ENCODE measurements at places on chromosomes 3 and 15.

DNA sequence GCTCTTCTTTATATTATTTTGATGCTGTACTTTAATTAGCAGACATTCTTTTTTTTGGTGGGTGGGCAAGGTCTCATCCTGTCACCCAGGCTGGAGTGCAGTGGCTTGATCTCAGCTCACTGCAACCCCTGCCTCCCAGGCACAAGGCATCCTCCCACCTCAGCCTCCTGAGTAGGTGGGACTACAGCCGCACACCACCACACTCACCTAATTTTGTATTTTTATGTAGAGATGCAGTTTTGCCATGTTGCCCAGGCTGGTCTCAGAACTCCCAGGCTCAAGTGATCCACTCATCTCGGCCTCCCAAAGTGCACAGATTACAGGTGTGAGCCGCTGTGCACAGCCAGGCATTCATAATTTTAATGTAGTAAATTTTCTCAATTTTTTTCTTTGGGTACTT, 608.1 kb downstream of the ZNF385D start:
- no peak for DNase-seq
- no peaks in the 10 kb centered on the region for H3K36me3 ChIP-seq
- no peaks in the 10 kb centered on the region for H3K27me3 ChIP-seq
- H3K27ac ChIP-seq: no peak overlapping the region
- H3K4me1 ChIP-seq: no peaks in the 10 kb centered on the region

DNA sequence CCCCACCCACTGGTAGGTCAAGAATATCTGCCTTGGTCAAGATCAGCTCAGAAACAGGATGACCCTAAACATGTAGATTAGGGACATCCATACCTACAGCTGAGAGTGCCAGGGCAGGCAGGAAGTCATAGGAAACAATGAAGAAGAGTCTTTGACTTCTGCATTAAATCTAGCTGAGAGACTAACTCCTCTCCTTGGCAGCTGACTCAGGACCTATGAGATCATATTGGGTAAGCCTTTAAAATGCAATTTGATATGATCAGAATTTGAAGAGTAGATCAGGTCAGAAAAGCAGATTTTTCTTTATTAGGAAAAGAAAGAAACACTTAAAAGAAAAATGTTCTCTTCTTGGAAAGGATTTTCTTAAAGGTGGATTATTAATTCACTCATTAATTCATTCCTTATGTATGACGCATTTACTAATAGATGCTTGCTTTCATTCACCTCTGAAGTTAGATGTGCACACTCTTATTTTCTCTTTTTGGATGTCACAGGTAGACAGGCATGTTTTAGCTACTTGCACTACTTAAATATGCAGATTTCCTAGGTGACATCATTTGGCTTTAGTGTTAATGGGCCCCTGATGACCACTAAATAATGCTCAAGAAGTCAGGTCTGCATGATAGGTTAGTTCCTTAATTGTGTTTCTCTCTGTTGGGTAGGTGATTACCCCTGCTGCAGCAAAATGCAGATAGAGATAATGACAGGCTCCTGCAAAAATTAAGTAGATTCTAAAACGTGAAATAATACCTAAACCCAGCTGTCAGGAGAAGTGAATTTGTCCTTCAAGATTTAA, 35.7 kb upstream of the GSK3B start:
- H3K27ac ChIP-seq: no peak overlapping the region
- no peaks in the 10 kb centered on the region for H3K4me1 ChIP-seq
- H3K4me3 ChIP-seq: no peak overlapping the region

GRCh38 chr3:194286375-194287146, 64.6 kb downstream of the CPN2 start:
- no peaks in the 10 kb centered on the region for H3K27me3 ChIP-seq
- H3K27ac ChIP-seq: no peak overlapping the region
- no peak overlapping the region for H3K4me3 ChIP-seq
- no peaks in the 10 kb centered on the region for H3K36me3 ChIP-seq
- no peaks in the 10 kb centered on the region for H3K4me1 ChIP-seq

DNA sequence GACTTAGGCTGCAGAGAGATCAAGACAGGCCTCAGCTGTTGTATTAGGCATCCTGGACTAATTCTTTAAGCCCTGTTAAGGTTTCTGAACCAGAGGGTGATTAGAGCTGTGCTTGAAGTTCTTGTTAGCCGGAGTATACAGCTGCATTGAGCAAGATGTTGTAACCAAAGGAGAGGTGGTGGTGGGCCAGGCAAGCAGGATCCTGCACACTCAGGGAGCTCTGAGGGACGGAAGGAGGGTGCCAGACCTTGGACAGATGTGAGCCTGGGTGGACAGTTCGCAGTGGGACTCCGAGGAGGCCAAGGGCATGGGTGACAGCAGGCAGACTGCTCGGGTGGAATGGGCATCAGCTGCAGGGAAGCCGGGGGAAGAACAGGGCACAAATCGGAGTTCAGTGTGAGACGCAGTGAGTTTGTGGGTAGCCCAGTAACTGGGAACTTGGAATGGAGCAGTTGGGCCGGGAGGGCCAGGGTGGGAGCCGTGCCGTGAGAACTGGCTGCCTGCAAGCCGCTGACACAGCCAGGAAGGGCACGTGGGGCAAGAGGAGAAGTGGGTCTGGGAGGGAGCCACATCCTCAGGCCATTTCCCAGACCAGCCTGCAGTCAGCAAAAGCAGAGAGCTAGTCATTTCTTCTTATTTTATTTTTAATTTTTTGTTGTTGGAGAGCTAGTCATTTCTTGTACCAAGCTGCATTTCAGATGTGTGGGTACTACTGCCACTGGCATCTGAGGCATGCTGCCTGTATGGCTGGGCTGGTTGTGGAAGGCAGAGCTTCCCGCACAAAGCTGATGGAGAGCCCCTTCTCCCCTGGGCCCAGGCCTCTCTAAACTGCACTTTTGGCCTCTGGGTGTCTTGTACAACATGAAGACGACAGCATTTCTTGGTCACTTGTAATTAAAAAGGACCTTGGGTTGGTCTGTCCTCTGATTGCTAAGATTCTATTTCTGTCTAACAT, 61.0 kb downstream of the PGPEP1L start:
- peaks cover 11% of the 10 kb centered on the region for H3K36me3 ChIP-seq
- no peak for DNase-seq
- no peaks in the 10 kb centered on the region for H3K27me3 ChIP-seq
- H3K4me1 ChIP-seq: no peaks in the 10 kb centered on the region
- H3K27ac ChIP-seq: no peak overlapping the region

DNA sequence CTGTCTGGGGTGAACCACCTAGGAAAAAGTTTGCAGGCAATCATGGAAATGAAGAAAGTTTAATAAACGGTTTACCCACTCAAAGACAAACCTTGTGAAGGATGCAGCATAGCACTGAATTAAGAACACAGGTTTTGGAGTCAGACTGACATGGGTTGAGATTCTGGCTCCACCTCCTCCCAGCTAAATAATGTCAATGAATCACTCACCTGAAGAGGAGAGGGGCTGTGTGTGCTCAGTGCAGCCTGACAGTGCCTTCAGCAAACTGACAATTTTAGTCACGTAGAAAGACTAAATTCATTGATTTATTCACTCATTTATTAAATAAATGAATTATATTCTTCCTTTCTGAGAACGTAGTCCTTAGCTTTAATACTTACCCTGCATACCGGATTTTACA, 18.9 kb downstream of the NR1I2 start:
- H3K4me1 ChIP-seq: no peaks in the 10 kb centered on the region

DNA sequence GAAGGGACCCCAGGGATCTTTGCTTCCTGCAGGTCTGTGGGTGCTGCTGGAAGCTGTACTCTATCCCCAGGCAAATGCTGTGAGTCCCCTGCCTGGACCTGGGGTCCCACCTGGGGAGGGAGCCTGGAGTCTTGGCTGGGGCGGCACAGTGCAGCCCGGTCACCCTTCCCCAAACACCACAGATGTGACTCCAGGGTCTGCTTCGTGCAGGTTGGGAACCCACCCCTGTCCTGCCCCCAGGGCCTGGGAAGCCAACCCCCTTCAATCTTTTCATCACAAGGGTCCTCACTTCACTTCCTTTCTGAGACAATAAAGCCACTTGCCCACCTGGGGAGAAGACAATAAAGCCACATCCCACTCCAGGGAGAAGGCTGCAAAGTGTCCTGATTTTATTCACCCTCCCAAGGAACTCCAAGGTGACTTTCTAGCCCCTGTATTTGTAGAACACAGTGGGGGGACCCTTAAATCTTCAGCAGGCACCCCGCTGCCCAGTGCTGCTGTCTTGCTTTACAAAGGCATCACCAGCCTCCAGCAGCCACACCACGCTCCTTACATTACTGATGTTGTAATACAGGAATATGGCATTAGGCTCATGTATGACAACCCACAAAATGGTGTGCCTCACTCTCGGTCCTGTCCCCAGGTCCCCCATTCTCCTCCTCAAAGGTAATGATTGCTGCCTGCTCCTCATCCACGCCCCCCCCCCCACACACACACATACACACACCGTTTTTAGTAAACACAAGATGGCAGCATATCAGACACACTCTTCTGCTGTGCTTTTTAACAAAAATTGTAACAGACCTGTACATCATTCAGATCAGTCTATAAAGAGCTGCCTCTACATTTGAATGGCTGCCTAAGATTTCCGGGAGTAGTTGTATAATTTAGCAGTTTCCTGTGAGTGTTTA, 9.9 kb downstream of the C3orf22 start:
- no peak overlapping the region for H3K27ac ChIP-seq
- H3K27me3 ChIP-seq: no peaks in the 10 kb centered on the region
- H3K4me1 ChIP-seq: no peaks in the 10 kb centered on the region
- no peak for DNase-seq
- H3K36me3 ChIP-seq: no peaks in the 10 kb centered on the region
- H3K4me3 ChIP-seq: no peak overlapping the region

- H3K27ac ChIP-seq: no peak overlapping the region
- H3K4me1 ChIP-seq: no peaks in the 10 kb centered on the region
- H3K27me3 ChIP-seq: no peaks in the 10 kb centered on the region
- no peak overlapping the region for H3K4me3 ChIP-seq
- H3K36me3 ChIP-seq: no peaks in the 10 kb centered on the region
These were observed 38.8 kb upstream of the TIMP4 start for GRCh38 chr3:12197475-12197874.

- H3K4me1 ChIP-seq: no peaks in the 10 kb centered on the region
- H3K36me3 ChIP-seq: no peaks in the 10 kb centered on the region
- H3K4me3 ChIP-seq: no peak overlapping the region
- H3K27ac ChIP-seq: no peak overlapping the region
These were observed 404.0 kb upstream of the WNT5A start for GRCh38 chr3:55891106-55891505.

DNA sequence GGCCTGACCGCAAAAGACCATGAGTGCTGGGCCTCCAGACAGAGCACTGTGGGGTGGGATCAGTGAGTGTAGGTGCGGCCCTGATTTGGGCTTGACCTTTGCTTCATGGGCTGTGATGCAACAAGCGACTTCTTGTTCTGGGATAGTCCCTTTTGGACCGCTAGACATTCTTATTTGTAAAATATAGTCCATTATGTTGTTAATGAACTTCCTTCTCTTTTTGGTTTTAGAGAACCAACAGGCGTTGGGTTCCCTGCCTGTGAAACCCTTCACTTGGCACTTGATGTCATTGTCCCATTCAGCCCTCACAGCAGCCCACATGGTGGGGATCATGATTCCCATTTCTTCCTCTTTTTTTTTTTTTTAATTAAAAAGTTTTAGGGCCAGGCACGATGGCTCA, 15.8 kb upstream of the TRH start:
- no peak overlapping the region for H3K4me3 ChIP-seq
- no peaks in the 10 kb centered on the region for H3K4me1 ChIP-seq
- DNase-seq: no peak

DNA sequence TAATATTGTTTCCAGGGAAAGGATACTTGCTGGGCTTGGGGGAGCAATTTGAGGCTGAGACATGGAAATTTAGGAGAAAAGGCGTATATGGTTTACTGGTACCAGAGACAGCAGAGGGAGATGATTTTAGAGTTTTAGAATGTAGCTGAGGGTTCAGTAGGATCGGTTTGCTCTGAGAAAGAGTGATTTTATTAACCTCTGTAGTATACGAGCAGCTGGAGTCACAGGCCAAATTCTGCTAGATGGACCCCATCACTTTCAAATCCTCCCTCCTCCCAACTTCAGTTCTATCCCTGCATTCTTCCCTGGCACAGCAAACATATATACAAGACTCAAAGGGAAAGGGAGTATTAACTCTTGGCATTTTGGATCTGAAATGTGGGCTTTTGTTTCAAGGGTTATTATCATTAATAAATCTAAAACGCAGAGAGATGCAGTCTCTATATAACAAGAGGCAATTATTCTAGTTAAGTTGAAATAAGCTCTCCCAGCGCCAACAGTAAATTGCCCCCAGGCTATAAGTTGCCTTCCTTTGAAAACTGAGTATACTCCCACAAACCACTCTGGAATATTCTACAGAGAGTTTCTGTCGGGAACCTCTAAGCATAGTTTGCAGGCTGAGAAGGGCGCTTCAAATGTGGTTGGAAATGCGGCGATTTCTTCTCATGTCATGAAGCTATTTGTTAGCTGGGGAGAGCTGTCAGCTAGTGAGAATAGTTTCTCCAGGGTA, 5.4 kb downstream of the CRABP1 start:
- no peak overlapping the region for H3K27ac ChIP-seq
- no peak overlapping the region for H3K4me3 ChIP-seq
- DNase-seq: no peak
- no peaks in the 10 kb centered on the region for H3K27me3 ChIP-seq
- H3K4me1 ChIP-seq: no peaks in the 10 kb centered on the region

DNA sequence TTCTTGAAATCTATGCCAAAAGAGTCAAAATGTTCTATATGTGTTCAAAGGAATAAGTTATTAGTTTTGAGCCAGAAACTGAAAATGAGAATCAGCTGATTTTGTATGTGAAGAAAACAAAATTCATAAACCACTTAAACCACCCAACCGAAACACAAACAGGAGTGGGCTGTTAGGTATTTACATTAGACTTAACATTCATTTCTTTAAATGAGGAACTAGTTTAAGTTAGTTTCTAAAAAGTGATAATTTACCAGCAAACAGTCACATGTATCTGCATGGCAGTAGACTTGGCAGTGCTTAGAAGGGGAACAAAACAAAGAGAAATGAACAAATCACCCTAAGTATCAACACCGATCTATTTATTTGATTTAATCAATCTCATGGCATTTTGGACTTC, 128.0 kb downstream of the GMNC start:
- H3K4me3 ChIP-seq: no peak overlapping the region
- H3K27me3 ChIP-seq: no peaks in the 10 kb centered on the region
- no peaks in the 10 kb centered on the region for H3K36me3 ChIP-seq
- no peaks in the 10 kb centered on the region for H3K4me1 ChIP-seq
- H3K27ac ChIP-seq: no peak overlapping the region
- no peak for DNase-seq

DNA sequence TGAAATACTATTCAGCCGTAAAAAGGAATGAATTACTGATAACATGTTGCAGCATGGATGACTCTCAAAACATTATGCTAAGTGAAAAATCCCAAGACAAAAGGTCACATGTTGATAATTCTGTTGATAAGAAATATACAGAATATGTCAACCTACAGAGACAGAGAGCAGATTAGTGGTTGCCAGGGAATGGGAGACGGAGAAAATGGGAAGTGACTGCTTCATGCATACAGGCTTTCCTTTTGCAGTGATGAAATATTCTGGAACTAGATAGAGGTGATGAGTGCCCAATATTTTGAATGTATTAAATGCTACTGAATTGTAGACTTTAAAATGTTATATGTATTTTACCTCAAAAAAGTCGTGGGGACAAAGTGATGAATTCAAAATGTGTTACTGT, 56.2 kb downstream of the ABHD2 start:
- H3K4me3 ChIP-seq: no peak overlapping the region
- no peak overlapping the region for H3K27ac ChIP-seq
- H3K4me1 ChIP-seq: peaks cover 9% of the 10 kb centered on the region
- no peak for DNase-seq

GRCh38 chr3:134327594-134327975, 46.7 kb downstream of the AMOTL2 start:
- H3K4me3 ChIP-seq: no peak overlapping the region
- H3K27me3 ChIP-seq: no peaks in the 10 kb centered on the region

All from naive thymus-derived CD4-positive, alpha-beta T cell (primary cell).